ENCODE measurements at places on chromosomes 12 and 14.
A peak's percentile ranks its signal among the peaks of the same experiment; 100 is the strongest.

- no peak for DNase-seq
Measured at GRCh38 chr12:131222329-131223139, 268.8 kb downstream of the ADGRD1 start.

- peak; percentile 5 for DNase-seq
Measured at GRCh38 chr12:34404377-34405285, 382.3 kb downstream of the ALG10 start.

DNA sequence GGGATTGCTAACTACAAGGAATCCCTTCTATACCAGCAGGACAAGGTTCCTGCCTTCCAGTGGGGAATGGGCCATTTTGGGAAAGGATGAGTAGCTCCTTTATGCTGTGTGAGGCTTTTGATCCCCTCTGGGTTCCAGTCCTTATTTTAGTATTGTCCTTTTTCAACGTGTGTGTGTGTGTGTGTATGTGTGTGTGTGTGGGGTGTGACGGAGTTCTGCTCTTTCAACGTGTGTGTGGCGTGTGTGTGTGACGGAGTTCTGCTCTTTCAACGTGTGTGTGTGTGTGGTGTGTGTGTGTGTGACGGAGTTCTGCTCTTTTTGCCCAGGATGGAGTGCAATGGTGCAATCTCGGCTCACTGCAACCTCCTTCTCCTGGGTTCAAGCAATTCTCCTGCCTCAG is 27.4 kb downstream of the RAB35 start:
- DNase-seq, result no peak

- DNase-seq, result no peak
Measured at GRCh38 chr12:85920324-85920947, 46.3 kb downstream of the NTS start.

GRCh38 chr14:34087571-34087970 is 136.7 kb upstream of the EGLN3 start:
- no peak for DNase-seq

- no peak for DNase-seq
Measured at GRCh38 chr14:39731912-39732311, 299.7 kb upstream of the FBXO33 start.

GRCh38 chr12:124686370-124687173 is 119.2 kb upstream of the NCOR2 start:
- DNase-seq, result no peak

DNA sequence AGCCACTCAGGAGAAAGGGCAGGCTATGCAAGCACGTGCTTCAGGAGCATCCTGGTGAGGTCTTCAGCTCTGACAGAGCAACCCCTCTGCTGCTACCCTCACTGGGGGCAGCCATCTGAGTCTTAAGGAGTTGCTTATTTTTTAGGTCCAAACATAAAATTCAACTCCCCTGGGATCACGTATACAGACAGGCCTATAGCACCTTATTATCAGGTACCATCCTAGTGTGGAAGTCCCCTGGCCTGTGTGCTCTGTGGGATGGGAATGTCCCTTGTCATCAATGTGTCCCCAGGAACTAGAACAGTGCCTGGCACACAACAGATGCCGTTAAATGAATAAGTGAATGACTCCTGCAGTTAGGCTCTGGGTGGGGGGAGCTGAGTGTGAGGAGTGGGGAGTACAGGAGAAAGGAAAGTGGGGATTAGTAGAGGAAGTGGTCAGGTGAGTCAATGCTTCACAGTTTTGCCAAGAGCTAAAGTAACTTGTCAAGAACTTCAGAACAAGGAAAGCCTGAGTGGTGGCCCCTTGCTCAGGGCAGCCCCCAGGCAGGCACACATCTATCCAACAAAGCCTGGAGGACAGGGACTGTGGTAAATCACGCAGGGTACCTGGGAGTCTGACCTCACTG is 33.5 kb downstream of the DAD1 start:
- DNase-seq, result peak; percentile 49

DNA sequence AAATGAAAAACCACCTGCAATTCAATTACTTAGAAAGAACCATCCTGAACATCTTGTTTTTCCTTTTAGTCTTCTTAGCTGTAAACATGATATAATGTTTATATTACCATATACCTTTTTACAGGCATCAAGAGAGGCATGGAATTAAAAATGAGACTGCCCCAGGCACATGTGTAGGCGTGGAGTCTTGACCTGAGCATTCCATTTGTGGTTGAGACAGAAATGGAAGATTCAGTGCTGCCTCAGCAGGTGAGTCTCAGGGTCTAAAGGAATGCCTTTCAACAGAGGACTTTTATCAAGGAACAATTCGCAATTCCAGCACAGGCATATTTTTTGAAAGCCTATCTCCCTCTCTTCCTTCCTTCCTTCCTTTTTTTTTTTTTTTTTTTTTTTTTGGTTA is 8.0 kb upstream of the NANOGNB start:
- DNase-seq, result no peak

DNA sequence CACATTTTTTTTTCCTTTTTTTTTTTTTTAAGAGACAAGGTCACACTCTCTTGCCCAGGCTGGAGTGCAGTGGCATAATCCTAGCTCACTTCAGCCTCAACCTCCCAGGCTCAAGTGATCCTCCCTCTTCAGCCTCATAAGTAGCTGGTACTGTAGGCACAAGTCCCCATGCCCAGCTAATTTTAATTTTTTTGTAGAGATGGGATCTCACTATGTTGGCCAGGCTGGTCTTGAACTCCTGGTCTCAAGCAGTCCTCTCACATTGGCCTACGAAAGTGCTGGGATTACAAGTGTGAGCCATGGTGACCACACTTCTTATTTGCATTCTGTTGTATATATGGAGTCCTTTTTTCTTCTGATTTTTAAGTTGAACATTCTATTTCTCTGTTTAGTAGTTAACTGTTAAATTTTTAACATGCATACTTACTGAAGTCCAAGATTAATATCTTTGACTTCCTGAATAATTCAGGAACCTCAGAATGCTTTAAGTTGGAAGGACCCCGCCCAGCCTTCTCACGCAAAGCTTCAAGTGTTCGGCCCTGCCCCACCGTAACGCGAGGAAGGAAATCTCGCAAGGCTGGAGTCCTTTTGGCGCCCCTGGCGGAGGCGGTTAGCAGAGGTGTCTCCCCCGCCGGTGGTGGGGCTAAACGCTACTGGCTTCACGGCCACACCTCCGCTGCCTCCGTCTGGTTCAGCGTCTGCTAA is 21.6 kb downstream of the SPATS2 start:
- DNase-seq, result peak; percentile 59

DNA sequence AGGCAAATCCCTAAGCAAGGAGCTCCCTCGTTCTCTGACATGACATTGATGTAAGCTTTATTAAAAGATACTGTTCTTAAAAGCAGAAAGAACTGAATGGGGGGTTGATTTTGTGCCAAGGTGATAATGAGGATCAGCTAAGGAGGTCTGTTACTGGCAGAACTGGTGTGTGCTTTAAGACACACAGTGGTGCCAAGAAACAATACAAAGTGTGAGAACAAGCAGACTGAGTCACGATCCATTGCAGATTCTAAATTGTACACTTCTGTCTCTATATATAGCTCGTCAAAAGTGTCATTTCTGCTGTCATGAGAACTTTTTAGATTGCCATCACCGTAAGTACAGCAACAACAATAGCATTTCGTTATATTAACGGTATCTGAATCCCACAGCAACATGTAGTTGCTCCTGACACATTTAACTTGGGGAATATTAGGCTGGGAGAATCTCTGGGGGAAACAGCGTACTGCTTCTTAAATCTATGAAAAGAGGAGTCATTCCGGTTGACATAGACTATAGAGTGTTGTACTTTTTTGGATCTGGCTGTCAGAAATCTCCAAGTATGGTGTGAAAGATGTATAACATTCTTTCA is 151.3 kb upstream of the PRKD1 start:
- no peak for DNase-seq

- DNase-seq, result no peak
Measured at GRCh38 chr14:57049848-57050247, 218.9 kb downstream of the EXOC5 start.

- DNase-seq, result no peak
Measured at GRCh38 chr12:28709986-28710685, 438.9 kb upstream of the FAR2 start.

- DNase-seq, result no peak
Measured at GRCh38 chr14:68636597-68636996, 156.3 kb downstream of the ZFP36L1 start.

DNA sequence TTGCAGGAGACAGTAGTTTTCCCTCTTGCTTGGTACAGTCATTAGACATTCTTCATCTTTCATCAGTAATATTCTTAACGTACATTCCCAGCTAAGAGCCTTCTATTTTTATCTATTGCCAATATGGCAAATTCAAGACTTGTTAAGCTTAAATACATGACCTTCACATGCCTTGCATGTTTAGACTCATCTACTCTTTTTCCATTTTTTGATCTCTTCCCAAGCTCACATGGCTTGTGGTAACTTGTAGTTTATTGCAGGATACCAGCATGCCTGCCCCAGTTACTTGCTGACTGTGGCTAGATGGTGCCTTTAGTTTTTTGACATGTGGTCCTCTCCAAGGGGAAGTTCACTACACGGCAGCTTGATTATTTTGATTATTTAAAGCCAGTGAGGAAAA is 729.0 kb downstream of the SLC6A15 start:
- no peak for DNase-seq

DNA sequence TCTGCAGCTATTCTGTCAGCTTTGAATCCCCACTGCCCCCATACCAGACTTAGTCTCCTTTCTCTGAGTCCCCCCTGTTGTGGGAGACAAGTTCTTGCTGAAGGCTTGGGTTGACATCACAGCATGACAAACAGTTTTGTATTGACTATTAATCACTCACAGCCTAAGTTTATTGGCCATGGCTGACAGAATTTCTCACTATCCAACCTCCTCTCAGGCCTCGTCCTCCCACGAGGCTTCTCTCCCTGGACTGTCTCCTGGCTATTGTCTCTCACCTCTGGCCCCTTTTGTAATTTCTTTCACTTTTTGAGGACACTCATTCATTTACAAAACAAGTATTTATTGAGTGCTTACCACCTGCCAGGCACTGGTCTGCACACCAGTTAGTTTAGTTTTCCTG is 35.2 kb upstream of the DCD start:
- DNase-seq, result no peak

DNA sequence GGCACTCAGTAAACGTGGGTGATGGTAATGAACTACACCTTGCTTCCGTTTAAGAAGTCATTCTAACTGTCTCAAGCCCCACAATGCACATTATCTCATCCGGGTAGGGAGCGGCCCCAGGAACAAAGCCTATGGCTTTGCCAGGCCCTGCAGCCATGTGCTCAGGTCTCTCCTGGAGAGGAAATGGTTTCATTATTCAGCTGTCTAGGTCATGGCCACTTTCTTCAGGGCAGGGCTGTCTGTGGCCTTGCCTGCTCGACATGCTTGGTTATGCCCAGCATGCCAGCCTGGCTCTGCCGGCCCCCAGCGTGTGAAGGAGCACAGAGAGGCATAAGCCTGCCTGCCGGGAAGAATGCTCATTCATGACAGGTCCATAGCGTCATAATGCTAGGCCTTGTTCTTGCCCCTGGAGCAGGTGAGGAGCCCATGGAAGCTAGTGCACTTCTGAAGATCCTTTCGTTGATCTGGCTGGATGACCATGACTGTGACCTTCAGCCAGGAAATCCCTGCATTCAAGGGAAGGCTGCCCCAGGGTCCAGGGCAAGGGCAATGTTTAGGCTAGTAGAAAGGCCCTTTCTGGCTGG is 26.3 kb upstream of the FOS start:
- no peak for DNase-seq
